ENCODE measurements at places on chromosomes 6 and 20. TPM values are rescaled to one million over a fixed set of nuclear protein-coding genes. Genes with fewer than 3 reads are reported as not detected.

The BMP5 gene
- total RNA-seq, result not detected

The AGPAT4 gene
- 1.9 TPM for total RNA-seq

DNA sequence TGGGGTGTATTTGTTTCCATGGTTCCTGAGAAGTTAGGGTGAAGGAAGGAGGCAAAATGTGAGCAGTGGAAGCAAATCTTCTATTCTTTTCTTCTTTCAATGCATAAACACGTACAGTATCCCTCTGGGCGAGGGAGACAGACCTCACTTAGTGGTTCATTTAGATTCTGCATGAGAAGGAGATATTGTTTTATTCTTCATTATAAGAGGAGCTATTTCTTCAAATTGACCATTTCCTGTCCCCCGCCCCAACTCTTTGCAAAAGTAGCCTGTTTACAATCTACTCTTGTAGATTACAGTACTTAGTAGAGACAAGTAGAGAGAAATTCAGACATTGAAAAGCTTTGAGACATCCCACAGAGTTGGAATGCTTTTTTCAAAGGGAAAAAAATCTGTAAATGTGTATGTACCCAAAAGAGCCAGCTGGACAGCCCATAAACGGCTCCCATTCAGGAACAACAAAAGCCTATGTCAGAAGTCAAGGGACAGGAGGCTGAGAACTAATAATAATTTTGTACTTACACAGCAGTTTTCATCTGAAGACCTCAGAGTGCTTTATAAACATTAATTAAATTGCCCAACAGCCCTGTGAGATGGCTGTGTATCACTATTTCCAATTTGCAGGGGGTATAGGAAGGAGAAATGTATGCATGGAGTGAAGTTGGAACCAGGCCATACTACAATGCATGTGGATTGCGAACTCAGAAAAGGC is 23.9 kb downstream of the CD83 start:
- no peaks in the 10 kb centered on the region for H3K36me3 ChIP-seq
- no peaks in the 10 kb centered on the region for H3K27me3 ChIP-seq
- no peak overlapping the region for H3K27ac ChIP-seq

GRCh38 chr20:3239026-3239866 is at the start of gene SLC4A11:
Gene SLC4A11 (minus strand): TSS chr20:3239190. CDS start chr20:3239137, 53 bp downstream.
- no peaks in the 10 kb centered on the region for H3K36me3 ChIP-seq
- H3K27ac ChIP-seq, result no peak within 1 kb of the TSS
- peaks cover 8% of the 10 kb centered on the region for H3K4me1 ChIP-seq
- DNase-seq, result peak; percentile 59

The ROS1 gene
- not detected for total RNA-seq

The ZFP57 gene
- total RNA-seq, result 10.6 TPM

The KCNK17 gene
- not detected for total RNA-seq

DNA sequence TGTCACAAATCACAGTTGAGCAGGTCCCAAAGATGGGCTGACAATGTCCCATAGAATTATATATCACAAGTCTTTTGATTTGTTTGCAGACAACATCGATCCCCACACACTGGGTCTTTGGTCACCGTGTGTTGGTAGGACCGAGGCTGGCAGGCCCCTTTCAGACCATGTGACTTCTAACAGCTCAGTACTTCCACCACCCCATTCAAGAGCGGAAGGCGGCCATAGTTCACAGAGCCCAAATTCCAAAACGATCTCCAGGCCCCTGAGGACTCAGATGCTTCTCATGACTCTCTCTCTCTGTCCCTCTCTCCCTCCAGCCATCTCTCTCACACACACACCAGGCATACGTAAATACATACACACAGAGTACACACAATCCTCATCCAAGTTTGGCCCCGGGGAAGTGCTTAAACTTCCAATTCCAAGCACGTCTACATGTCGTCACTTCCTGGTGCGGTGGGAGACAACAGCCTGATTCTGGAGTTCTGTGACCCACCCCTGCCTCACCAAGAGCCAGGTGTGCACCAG is 155.9 kb upstream of the INSM1 start:
- no peaks in the 10 kb centered on the region for H3K36me3 ChIP-seq
- DNase-seq, result no peak
- H3K27ac ChIP-seq, result no peak overlapping the region
- peaks cover 25% of the 10 kb centered on the region for H3K27me3 ChIP-seq
- H3K4me1 ChIP-seq, result no peaks in the 10 kb centered on the region

DNA sequence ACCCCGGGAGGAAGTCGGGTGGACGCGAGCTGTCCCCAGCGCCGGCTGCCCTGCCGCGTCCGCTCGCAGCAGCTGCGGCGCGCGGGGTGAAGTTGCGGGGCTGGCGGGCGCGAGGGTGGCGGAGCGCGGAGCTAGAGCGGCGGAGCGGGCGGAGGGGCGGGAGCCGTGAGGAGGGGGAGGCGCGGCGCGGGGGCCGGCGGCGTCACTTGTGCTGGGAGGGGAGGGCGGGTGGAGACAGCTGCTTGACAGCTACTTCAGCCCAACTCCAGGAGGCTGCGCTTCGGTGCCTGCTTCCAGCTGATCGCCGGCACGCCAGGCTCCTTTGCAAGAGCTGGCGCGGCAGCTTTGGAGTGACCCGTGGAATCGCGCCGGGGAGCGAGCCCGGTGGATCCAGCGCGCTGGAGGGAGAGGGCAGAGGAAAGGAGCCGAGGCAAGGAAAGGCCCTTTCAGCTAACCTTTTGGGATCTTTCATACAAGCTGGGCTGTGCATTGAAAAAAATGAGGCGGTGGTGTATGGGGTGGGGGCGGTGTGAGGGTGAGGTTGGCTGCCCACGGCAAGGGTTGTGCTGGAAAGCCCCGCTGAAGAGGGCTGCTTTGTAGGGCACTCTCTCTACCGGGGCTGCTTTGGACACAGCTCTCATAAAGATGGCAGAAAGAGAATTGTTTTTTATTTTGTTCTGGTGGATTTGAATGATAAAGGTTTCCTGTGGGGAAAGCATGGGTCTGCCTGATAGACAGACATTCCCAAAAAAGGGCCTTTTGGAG is 24.6 kb downstream of the RIPOR2 start:
- peak overlapping the region; percentile 93 for H3K27ac ChIP-seq
- no peaks in the 10 kb centered on the region for H3K27me3 ChIP-seq
- peak overlapping the region; percentile 88 for H3K4me3 ChIP-seq
- peak; percentile 61 for DNase-seq

DNA sequence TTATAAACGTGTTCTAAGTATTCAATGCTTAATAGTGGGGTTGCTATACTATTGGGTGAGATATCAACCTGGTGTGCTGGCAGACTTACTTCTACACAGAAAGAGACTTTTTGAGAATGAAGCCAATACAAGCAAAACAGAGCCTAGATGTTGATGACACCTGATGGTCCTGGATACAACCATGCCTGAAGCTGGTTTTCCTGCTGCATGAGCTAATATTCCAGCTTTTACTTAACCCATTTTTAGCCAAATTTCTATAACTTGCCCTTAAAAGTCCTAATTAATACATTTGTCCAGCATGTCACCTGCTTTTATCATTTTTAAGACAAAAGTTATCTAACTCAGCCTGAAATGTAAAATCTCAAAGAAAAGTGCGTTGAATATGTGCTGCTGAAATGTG is 86.2 kb downstream of the PFDN4 start:
- H3K4me1 ChIP-seq, result peaks cover 16% of the 10 kb centered on the region
- H3K4me3 ChIP-seq, result no peak overlapping the region
- peaks cover 65% of the 10 kb centered on the region for H3K27me3 ChIP-seq
- no peak overlapping the region for H3K27ac ChIP-seq
- peaks cover 6% of the 10 kb centered on the region for H3K36me3 ChIP-seq

GRCh38 chr6:143773506-143774150 is 69.5 kb upstream of the LTV1 start:
- no peak overlapping the region for H3K4me3 ChIP-seq
- no peaks in the 10 kb centered on the region for H3K4me1 ChIP-seq
- H3K27ac ChIP-seq, result no peak overlapping the region
- H3K36me3 ChIP-seq, result peaks cover 12% of the 10 kb centered on the region
- DNase-seq, result no peak
- H3K27me3 ChIP-seq, result no peaks in the 10 kb centered on the region

The MUC21 gene
- total RNA-seq, result not detected

The SLC17A9 gene
- 49.7 TPM for total RNA-seq

GRCh38 chr6:46287681-46288080 is 116.9 kb upstream of the ENPP5 start:
- no peaks in the 10 kb centered on the region for H3K4me1 ChIP-seq
- H3K27me3 ChIP-seq, result peaks cover 30% of the 10 kb centered on the region
- no peaks in the 10 kb centered on the region for H3K36me3 ChIP-seq
- no peak for DNase-seq
- no peak overlapping the region for H3K4me3 ChIP-seq
- H3K27ac ChIP-seq, result no peak overlapping the region

GRCh38 chr20:17654649-17655285 is 27.3 kb downstream of the RRBP1 start:
- DNase-seq, result no peak
- no peak overlapping the region for H3K4me3 ChIP-seq
- H3K27ac ChIP-seq, result no peak overlapping the region
- no peaks in the 10 kb centered on the region for H3K27me3 ChIP-seq
- peaks cover 17% of the 10 kb centered on the region for H3K36me3 ChIP-seq

The CCN2 gene
- not detected for total RNA-seq

The TSBP1 gene
- not detected for total RNA-seq

DNA sequence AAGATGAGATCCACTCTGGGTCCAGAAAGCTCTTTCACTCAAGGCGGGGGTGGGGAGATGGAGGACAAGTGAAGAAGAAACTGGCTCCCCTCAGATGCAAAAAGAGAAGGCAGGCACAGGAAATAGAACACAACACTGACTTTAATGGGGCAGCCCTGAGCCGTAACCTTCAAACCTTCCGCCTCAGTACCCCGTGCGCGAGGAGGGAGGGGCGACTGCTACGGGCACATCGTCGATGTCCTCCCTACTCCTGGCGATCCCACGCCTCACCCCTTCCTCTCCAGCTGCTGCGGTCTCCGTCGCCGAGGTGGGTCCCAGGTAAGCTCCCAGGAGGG is 3.9 kb downstream of the SPEF1 start:
- no peak overlapping the region for H3K27ac ChIP-seq
- peaks cover 24% of the 10 kb centered on the region for H3K27me3 ChIP-seq
- H3K36me3 ChIP-seq, result no peaks in the 10 kb centered on the region
- H3K4me1 ChIP-seq, result peaks cover 15% of the 10 kb centered on the region

The TCF15 gene
- total RNA-seq, result 0.14 TPM

- no peaks in the 10 kb centered on the region for H3K4me1 ChIP-seq
- no peaks in the 10 kb centered on the region for H3K27me3 ChIP-seq
- H3K36me3 ChIP-seq, result no peaks in the 10 kb centered on the region
- no peak overlapping the region for H3K4me3 ChIP-seq
Observed at GRCh38 chr6:3571836-3572235, 115.0 kb upstream of the SLC22A23 start.

The NHLRC1 gene
- 0.19 TPM for total RNA-seq

The C20orf202 gene
- not detected for total RNA-seq

- H3K36me3 ChIP-seq, result no peaks in the 10 kb centered on the region
- no peak overlapping the region for H3K27ac ChIP-seq
- no peaks in the 10 kb centered on the region for H3K4me1 ChIP-seq
- H3K4me3 ChIP-seq, result no peak overlapping the region
- DNase-seq, result no peak
- no peaks in the 10 kb centered on the region for H3K27me3 ChIP-seq
Observed at GRCh38 chr6:73943930-73944652, 248.1 kb downstream of the CD109 start.

DNA sequence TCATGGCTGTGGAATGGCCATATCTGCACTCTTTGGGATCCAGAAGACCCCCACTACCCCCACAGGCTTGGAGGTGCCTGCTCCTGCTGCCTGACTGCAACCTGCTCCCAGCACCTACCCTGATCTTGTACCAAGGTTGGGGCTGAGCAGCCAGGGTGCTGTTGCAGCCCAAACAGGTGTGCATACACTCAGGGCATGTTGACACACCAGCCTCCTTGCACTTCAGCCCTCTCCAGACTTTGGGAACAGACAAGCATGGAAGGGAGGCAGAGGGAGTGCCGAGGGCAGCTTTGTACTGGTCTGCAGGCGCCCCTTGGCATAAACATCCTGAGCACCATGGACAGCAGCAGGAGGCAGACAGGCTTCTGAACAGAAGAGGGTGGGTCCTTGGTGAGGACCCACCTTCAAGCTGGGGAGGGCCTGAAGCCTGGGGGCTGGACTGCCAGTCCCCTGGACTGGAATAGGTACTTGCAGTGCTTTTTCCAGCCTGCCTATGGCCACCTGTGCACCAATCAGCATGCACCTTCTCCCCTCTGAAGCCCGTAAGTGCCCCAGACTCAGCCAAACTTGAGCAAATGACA is 1675.8 kb downstream of the HACE1 start:
- no peaks in the 10 kb centered on the region for H3K27me3 ChIP-seq
- H3K4me3 ChIP-seq, result no peak overlapping the region

The SLC17A2 gene
- total RNA-seq, result not detected

DNA sequence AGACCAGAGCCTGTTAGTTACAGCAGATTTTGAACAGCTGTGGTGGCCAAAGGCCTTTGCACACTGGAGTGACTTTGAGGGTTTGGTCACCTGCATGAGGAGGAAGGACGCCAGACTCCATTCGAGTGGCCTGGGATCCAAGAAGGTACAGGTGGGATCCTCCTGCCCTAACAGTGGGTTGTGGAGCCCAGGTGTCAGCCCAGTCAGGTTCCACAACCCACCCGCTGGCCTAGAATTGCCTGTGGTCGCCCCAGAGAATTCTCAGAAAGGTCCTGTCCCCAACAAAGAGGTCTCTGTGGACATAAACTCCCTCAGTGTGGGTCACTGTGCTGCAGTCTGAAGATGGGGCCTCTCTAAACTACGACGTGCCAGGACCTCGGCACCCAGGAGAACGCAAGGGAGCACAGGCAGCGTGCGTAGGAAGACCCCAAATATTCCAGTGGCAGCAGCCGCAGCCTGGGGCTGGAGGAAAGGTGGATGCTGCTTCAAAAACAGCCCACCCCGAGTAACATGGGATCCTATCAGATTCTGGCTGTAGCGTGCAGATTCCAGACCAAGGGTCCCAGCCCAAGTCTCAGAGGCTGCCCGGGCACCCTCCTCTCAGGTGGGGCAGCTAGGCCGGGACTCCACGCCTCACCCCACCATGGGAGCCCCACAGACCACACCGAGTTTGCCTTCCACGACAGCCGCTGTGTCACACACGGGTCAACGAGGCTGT is 16.0 kb downstream of the ACSS1 start:
- no peaks in the 10 kb centered on the region for H3K27me3 ChIP-seq
- peaks cover 37% of the 10 kb centered on the region for H3K4me1 ChIP-seq
- no peak for DNase-seq
- peaks cover 3% of the 10 kb centered on the region for H3K36me3 ChIP-seq

DNA sequence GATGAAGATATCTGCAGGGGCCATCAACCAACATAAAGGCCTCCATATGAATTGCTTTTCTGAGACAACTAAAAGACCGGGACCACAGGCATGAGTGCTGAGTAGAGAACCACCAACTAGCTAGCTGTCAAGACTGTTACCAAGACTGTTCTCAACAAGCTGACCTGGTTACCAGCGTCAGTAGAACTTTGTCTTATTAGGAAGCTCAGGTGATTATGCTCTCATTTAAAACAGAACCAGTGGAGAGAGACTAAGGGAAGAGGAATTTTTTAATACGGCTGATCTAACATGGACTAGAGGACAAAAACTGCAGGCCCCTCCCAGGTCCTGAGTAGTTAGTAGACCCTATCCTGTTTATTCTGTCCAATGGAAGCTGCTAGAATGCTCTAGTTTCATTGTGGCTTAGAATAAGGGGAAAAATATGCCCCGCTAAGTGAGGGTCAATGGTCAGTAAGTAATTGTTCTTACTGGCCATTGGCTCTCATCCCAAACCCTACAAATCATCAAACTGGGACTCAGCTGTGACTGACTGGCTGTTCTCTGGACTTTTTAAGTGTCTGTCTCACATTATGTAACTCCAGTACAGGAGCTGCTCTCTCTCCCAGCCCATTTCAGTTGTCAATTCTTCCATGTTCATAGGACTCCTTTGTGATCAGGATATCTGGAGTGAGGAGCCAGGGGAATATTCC is 3.8 kb upstream of the DYNLRB1 start:
- peaks cover 14% of the 10 kb centered on the region for H3K4me1 ChIP-seq
- DNase-seq, result no peak
- no peaks in the 10 kb centered on the region for H3K27me3 ChIP-seq
- H3K36me3 ChIP-seq, result peaks cover 6% of the 10 kb centered on the region

Measured in activated naive CD8-positive, alpha-beta T cell treated with anti-CD3 and anti-CD28 coated beads for 36 hours (primary cell).